ENCODE measurements at places on chromosomes 4 and X.

GRCh38 chr4:167218022-167218608 is 16.2 kb downstream of the SPOCK3 start:
- no peak for DNase-seq

- no peak for DNase-seq
These were observed 69.7 kb downstream of the REELD1 start for GRCh38 chr4:146283758-146284651.

GRCh38 chr4:138190452-138190858 is 51.7 kb downstream of the SLC7A11 start:
- DNase-seq = no peak

DNA sequence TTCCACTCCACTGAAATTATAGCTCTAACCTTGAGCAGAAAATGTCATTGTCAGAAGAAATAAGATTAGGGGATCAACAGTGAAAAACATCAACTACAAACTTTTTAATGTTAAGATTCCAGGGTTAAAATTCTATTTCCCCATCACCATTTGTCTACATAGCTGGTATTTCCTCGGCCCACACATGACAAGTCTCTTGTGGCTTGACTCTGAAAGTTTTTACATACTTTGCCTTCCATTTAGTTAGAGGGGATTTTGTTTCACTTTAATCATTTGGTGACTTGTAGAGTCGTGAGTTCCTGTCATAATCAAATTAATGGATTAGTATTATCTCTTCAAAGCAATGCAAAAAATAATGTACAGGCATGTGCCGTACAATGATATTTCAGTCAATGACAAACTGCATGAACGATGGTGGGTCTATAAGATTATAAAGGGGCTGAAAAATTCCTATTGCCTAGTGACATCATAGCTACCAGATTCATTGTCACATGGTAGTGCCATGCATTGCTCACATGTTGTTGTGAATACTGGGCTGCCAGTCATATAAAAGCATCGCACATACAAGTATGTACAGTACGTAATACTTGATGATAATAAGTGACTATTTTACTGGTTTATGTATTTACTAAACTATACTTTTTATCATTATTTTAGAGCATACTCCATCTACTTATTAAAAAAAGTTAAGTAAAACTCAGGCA is 72.0 kb downstream of the ING2 start:
- no peak for DNase-seq

GRCh38 chrX:155216940-155217440 is 730 bp downstream of the VBP1 start:
- DNase-seq = no peak

- no peak for DNase-seq
These were observed 15.5 kb upstream of the DCTD start for GRCh38 chr4:182932651-182933050.

DNA sequence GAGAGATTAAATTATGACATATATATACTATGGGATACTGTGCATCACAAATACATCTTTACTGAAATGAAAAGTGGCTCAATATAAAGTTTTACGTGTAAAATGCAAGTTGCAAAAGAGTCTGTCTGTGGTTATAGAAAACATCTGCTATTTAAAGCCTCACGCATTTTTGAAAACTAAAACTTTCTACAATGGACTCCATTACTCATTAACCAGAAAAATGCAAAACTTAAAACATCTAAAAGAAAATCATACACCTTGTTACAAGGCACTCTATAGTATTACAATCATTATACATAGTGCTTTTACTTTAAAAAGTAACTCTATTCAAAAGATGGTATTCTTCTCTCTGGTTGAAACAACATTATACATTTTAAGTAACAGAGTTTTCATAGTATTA is 755.6 kb downstream of the DMD start:
- DNase-seq = no peak

- no peak for DNase-seq
These were observed 316.9 kb downstream of the EVC2 start for GRCh38 chr4:5391492-5391891.

GRCh38 chr4:125789023-125789422 is 474.3 kb downstream of the FAT4 start:
- no peak for DNase-seq

DNA sequence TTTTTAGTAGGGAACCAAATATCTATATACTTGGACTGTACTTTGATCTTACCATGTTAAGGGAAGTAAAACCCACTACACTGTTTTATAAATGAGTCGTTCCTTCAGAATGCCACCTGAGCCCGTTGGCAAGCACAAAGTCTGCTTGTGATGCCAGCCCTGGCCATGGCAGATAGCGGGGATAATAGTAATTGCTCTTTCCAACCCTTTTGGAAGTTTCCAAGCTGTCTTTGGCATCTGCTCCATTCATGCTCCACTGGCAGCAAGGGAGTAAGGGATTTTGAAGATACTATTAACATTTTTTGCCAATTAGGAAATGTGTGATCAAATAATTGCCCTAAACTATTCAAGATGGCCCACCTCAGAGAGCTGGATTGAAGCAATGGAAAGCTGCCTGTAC is 689.2 kb upstream of the SLIT2 start:
- no peak for DNase-seq

DNA sequence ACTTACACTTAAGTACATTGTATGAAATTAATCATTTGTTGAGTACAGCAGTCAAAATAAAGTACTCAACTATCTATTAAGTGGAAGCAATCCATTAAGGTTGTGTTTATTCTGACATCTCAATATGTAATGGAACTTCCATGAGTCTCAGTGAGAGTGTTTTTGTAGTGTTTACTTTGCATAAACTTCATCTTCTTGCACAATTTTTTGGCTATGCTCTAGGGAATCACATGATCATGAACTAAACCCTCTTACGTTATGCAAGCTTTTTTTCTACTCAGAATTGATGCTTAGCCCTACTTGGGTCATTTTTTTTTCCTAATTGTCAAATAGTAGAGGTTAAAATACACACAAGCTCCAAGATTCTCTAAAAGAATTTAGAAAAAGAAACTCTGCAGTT is 21.1 kb upstream of the PIGA start:
- no peak for DNase-seq

DNA sequence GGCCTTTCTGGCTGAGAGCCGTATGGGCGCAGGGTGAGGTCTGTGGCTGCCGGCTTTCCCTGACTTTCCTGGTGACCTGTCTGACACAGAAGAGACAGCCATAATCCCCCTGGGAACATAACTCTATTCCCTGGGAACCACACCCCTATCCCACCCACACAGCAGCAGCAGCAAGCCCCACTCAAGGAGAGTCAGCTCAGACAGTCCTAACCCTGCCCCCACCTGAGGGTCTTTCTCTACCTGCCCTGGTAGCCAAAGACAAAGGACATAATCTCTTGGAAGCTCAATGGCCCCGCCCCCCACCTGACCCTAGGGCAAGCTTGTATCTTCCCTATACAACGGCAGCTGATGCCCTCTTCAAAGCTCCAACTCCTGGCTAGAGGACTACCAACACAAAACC is 74.6 kb downstream of the PABPC4L start:
- no peak for DNase-seq

DNA sequence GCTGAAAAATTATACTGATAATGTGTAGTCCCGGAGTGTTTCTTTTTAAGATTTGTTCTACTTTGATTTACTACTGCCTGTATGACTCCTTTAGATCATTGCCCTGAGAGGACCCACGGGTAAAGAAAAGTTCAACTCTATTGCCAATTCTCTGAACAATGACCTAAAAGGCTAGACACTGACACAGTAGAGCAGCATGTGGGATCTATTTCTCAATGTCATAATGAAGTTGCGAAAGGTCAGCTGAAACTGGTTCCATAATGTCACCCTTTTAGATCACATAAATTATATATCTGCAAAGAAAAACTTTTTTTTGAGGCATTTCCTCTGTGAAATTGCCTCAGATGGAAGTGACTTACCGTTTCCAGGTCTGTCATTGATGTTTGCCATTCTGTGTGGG is 67.4 kb downstream of the GLRB start:
- DNase-seq = no peak

DNA sequence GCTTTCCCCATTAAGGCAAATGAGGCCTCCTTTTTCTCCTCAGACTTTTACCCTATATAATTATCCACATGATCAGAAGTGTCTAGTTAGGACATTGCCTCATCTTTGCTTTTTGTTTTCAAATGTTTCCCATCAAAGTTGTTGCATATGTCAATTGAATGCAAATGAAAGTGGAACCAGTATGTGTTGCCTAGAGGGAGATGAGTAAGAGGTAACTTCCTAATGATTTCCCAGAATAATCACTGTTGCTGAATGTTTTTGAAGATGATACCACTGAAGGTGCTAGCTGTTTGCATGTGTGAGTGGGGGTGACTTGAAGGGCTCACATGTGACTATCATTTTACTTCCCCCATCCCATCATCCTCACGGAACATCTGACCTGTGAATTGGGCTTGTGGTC is 33.9 kb downstream of the PAK3 start:
- no peak for DNase-seq

DNA sequence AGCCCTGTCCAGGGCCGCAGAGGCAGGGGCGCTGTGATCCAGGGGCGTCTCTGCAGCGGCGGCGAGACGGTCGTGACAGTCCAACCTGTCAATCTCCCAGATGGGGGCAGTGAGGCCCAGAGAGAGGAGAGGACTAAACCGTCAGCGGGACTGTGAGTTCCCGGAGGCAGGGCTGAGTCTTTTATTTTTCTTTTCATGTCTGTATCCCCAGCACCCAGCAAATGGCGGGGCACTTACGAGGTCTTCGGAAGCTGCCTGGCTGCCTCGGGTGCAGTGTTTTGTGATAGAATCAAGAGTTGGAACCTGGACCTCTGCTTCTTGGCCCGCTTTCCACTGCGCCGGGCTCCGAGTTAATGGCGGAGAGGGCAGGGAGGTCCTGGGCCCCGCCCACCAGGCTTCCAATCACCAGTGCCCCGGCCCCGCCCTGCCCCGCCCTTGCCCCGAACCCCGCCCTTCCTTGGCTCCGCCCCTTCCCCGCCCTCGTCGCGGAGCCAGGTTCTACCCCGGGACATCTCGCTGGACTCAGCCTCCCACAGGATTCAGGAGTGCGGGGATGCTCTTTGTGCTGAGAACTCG is 35.3 kb upstream of the GRPEL1 start:
- peak; percentile 69 for DNase-seq

GRCh38 chr4:119240128-119240527 is 27.6 kb downstream of the USP53 start:
- no peak for DNase-seq

DNA sequence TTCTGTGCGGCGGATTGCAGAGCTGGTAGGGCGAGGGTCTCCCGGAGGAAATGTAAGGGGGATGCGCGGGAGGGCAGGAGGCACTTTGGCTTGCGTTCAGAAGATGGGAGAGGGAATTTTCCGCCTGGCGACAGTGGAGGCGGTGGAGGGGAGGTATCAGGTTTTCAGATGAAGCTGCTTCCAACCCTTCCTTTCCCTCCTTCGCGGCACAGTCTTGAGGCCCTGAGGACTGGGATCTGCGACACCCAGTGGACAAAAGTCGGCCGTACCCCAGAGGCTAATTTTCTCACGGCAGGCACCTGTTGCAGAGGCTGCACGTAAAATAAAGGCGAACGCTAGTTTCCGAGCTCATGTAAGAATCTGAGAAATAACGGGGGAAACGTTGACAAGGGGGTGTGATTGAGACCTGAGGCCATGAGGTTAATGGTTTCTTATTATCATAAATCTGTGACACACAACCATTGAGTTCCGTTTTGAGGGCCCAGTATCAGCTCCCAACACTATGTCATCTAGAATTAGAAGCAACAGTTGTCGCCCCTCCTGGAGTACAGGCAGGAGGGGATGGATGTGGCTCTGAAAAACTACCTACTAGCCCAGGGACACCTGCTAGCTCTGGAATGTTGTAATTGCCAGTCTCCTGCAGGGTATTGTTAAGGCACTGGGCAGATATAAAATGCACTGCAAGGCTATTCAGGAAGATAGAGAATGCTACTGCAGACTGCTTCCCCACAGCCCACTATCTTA is 1.1 kb downstream of the ZCCHC18 start:
- DNase-seq = peak; percentile 27

GRCh38 chrX:136665258-136665900 is 17.4 kb downstream of the CD40LG start:
- no peak for DNase-seq

GRCh38 chr4:105605493-105605892 is 53.1 kb downstream of the ARHGEF38 start:
- no peak for DNase-seq

DNA sequence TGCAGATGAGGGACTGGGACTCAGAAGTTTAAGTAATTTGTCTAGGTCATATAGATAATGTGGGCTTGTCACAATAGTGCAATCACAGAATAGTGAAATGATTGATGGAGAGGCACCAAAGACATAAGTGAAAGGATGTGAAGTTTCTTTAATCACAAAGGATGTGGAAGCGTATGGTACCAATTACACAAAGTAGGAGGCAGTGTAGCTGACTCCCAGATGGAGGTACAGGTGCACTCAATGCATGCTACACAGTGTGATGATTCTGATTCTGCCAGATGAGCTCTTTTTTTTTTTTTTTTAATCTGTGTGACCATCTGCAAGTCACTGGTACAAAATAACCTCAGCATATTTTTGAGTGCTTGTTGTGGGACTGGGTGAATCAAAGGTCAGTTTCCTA is 411.3 kb downstream of the SPRY1 start:
- DNase-seq = no peak

DNA sequence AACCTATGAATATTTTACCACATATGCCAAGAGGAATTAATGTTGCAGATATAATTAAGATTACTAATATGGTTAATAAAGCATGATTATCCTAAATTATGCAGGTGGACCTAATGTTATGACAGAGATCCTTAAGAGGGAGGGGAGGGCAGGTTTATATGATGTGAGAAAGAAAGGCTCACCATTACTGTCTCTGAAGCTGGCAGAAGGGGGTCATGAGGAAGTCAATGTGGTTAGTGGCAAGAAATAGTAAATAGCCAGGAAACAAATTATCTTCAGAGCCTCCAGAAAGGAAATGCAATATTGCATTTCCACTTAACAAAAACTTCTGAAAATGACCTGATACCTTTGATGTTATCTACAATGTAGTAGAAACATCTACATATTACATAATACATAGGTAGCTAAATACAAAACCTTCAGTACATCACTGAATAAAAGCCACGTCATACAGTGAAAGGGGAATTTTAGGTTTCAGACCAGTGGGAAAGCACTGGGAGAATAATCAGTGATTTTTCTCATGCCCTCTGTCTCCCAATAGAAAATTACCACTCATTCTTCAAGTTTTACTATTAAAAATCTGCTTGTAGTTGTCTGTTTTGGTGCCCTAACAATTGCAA is 609.2 kb downstream of the SPOCK3 start:
- no peak for DNase-seq

DNA sequence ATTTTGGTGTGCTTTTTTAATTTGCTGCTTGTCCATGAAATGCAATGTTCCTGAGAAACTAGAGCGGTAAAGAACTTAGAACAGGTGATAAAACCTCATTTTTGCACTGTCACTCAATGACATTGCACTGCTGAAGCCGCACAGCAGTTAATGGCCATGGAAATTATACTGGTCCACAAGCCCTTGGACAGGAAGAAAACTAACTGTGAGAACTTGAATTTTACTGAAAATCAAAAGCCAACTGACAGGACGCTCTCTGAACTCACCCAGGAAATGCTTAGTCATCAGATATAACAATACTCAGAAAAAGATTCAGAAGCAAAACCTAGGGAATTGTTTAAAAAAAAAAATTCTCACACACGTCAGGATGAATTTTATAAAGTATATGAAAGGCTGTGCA is 246.4 kb upstream of the SLC7A11 start:
- DNase-seq = no peak

- no peak for DNase-seq
These were observed 32.2 kb downstream of the NDP start for GRCh38 chrX:43940816-43941474.
